HCT116 (cell line): ENCODE measurements at places on chromosomes 5 and 9.

- no peak for DNase-seq
Observed at GRCh38 chr5:143977891-143978461, 166.0 kb downstream of the HMHB1 start.

DNA sequence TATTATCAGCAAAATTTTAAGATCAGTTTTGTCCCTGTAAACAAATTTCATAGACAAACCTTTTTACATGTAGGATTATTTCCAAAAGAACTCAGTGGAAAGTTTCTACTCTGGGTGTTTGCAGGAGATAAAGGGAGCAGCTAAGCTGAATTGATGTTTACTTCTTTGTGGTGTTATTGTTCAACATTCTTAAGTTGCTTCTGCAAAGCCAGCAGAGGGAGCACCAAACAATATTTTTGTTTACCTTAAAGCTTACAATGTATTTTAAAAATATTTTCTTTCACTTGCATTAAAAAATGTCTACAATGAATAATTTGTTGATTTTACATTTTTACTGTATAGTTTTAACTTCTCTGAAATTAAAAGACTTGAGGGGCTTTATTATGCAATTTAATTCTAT, 135.4 kb downstream of the ATG10 start:
- DNase-seq = no peak

- DNase-seq = no peak
Observed at GRCh38 chr5:31442058-31442745, 89.7 kb downstream of the DROSHA start.

DNA sequence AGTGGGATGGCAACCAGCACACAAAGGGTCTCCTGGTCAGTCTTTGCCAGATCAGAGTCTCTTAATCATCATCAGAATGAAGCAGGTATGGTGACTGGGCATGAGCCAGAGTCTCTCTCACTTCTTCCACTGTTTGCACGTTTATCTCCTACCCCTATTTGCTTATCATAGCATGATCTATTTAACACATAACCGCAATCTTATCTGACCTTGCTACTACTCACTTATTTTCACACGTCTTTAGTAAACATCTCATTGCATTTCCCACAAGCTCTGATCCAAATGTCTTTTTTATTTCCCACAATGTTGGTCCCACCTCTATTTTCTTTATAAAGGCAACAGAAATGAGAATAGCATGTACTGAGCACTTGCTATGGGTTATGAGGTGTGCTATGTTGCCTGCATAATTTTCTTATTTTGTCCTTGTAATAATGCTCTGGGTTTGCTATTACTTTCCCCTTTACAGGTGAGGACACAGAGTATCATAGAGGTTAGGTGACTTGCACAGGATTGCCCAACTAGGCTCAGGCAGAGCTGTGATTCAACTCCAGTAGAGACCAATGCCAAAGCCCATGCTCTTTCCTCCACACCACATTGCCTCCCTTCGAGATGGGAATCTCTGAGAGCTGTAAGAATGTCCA, 39.7 kb upstream of the IL7R start:
- DNase-seq = no peak

GRCh38 chr5:67425514-67425913, 228.9 kb upstream of the CD180 start:
- no peak for DNase-seq

- no peak for DNase-seq
Observed at GRCh38 chr9:136174779-136175615, 29.9 kb downstream of the LHX3 start.

GRCh38 chr9:108211411-108211955, 644.3 kb downstream of the ACTL7B start:
- DNase-seq = no peak

- no peak for DNase-seq
Observed at GRCh38 chr9:2144619-2145018, 129.5 kb downstream of the SMARCA2 start.

DNA sequence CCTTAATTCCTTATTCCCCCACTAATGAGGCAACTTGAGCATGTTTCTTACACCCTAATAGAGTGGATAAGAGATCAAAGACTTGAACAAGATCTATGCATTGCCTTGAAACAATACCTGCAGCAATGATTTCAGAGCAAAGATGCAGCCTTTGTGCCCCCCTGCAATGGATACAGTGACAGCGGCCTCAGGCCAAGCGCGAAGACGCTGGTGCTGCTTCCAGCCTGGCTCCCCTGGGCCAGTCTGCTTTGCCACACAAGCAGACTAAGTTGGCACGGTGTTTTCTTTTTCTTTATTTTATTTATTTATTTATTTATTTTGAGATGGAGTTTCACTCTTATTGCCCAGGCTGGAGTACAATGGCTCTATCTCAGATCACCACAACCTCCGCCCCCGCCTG, 179.8 kb upstream of the S1PR3 start:
- no peak for DNase-seq

GRCh38 chr9:75230469-75230868, 142.2 kb downstream of the OSTF1 start:
- DNase-seq = no peak

DNA sequence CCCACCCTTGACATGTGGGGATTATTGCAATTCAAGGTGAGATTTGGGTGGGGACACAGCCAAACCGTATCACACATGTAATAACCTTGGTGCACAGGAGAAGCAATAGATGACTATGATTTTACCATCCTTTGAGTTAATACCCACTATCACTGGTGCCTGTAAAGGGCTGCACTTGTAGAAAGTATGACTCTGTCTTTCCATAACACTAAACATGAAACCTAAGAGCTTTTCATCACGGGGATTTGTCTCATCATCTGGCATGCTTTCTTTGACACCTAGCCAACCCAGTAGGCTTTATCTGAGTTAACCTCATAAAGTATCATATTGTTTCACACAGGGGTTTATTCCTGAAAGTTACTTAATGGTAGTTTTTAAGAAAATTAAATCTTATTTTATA, 188.9 kb upstream of the TNC start:
- DNase-seq = no peak

- DNase-seq = no peak
Observed at GRCh38 chr5:151019331-151019730, 1.1 kb upstream of the GPX3 start.

GRCh38 chr9:112912636-112913035, 22.0 kb upstream of the SLC46A2 start:
- DNase-seq = no peak

GRCh38 chr5:16304846-16305245, 125.3 kb upstream of the MARCHF11 start:
- no peak for DNase-seq

GRCh38 chr9:22446950-22447617, 460 bp downstream of the DMRTA1 start:
- DNase-seq = no peak

- DNase-seq = peak; percentile 2
Observed at GRCh38 chr9:88852794-88853193, 138.5 kb upstream of the S1PR3 start.

DNA sequence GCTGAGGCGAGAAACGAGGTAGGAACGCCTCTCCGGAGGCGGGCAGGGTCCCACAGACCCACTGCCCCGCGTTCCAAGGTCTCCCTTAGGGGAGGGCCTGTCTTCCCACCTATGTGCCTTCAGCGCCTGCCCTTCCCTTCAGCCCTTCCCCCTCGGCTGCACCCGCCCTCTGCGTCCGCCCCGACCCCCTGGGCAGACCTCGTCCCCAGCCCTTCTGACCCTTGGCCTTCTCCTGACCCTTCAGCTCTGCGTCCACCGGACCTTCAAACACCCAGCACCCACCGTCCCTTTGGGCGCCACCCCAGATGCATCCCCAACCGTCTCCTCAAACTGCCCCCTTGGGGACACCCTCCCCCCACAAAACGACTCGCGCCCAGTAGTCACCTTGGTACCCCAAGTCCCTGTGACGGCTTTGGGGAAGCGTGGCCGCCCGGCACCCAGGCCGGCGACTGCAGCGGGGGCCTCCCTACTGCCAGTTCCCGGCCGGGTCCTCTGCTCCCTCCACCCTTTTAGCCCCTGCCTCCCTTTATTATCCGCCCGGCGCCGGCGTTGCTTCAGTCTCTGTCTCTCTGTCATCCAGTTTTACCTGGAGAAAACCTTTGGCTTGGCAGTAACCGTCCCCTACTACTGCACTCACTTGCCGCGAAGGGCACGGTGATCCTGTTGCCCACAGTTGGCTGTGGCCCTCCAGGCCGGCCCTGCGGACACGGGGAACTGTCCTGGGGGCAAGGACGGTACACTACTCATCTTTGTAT, 421 bp downstream of the RUSC2 start:
- no peak for DNase-seq

- DNase-seq = no peak
Observed at GRCh38 chr9:86892576-86892975, 54.7 kb downstream of the GAS1 start.

- DNase-seq = no peak
Observed at GRCh38 chr5:142605611-142606010, 80.3 kb downstream of the FGF1 start.

DNA sequence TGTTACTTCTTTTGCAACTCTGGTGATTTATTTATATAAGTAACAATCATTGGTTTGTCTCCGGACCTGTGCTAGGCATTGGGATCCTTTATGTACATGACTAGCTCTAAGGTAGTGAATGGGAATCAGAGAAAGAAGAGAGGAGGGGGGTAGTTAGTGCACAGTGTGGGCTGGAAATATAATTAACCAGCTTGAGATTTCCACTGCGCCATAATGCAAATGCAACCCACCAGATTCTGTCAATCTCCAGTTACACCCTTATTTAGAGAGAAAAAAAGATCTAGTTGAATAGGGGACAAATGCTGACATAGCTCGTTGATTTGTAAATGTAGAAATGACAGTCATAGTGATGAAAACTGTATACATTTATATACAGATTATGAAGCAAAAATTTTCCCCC, 342.2 kb upstream of the SLC30A5 start:
- DNase-seq = no peak

- peak; percentile 4 for DNase-seq
Observed at GRCh38 chr9:89978185-89978584, 373.4 kb downstream of the GADD45G start.

GRCh38 chr5:107118184-107119019, 552.3 kb downstream of the EFNA5 start:
- no peak for DNase-seq

- no peak for DNase-seq
Observed at GRCh38 chr9:96644137-96644536, 11.0 kb downstream of the PRXL2C start.

- no peak for DNase-seq
Observed at GRCh38 chr9:125527471-125528002, 179.5 kb downstream of the MAPKAP1 start.

DNA sequence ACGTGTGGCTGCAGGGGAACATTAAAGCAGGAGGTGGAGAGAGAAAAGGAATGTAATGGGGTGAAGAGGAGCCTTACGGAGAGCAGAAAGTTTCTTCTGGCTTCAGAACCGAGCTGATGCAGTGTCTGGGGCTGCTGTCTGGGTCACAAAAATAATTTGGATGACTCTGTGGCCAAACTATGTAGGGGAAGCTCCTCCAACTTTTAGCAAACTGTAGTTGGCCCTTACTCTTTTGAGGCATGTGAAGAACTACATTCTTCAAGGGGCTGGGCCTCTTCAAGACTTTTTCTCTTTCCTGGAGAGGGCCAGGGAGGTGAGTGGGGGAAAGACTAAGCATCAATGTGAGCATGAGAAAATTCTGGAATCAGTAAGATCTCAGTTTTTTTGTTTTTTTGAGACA, 31.9 kb upstream of the SPARC start:
- DNase-seq = no peak

DNA sequence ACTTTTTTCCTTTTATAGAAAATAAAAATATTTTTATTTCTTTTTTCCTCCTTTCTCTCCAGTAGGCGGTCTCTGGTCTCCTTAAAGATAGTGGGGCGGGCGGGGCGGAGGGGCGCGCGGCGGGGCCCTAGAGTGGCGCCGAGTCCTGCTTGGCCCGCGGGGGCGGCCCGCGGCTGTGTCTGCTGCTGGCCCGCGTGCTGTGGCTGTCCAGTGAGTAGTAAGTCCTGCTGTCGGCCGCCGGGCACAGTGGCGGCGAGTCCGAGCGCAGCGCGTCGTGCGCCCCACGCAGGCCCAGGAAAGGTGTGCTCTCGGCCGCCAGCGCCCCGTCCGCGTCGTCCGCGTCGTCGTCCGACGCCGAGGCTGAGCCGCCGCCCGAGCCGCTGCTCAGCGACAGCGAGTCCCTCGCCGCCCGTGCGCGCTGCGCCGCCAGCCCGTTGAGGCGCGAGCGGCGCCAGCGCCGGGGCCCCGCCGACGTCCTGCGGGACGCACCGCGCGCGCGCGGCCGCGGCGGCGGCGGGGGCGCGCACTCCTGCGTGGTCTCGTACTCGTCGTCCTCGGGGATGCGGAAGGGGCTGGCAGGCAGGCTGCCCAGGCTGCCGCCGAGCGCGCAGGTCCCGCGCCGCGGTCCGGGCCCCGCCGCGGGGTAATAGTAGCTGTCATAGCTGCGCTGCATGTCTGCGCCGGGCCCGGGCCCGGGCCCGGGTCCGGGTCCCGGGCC, 52.3 kb downstream of the PSD2 start:
- DNase-seq = no peak

- DNase-seq = no peak
Observed at GRCh38 chr9:130225071-130225470, 40.5 kb upstream of the HMCN2 start.

DNA sequence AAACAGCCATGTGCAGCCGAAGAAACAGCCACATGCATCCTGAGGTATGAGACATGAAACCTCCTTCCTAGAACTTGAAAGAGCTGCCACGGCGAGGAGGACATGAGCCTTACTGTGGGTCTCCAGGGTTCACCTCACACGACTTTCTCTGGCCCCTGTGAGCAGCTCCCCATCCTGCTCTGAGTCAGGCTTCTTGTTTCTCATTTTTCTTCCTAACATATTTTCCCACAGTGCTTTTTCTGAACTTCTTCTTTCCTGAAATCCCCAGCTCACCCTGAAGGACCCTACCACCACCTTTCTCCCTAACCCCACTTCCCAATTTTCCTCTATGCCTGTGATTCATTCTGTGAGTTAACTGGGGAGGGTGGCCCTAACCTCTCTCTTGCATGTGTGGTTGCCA, 33.7 kb upstream of the ADRB2 start:
- DNase-seq = no peak
